WTC11 (cell line): ENCODE measurements at places on chromosomes 3 and 15.

- DNase-seq = no peak
Measured at GRCh38 chr3:77667901-77668300, 628.0 kb downstream of the ROBO2 start.

DNA sequence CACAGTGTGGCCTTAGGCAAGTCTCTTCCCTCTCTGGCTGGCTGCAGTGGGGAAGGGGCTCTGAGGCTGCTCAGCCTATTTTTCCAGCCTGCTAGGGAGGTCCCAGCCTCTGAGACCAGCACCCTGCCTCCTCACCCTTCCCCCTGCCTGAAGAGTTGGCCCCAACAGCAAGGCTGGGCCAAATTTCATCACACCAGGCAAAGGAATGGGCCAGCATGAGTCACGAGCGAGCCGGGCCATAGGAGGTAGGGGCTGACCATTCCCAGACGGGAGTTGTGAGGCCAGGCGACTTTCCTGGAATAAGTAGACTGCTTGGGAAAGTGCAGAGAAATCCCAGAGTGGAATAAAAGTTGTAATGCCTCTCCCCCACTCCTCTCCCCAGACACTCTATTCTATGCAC is 5.7 kb upstream of the FBLN2 start:
- no peak for DNase-seq

DNA sequence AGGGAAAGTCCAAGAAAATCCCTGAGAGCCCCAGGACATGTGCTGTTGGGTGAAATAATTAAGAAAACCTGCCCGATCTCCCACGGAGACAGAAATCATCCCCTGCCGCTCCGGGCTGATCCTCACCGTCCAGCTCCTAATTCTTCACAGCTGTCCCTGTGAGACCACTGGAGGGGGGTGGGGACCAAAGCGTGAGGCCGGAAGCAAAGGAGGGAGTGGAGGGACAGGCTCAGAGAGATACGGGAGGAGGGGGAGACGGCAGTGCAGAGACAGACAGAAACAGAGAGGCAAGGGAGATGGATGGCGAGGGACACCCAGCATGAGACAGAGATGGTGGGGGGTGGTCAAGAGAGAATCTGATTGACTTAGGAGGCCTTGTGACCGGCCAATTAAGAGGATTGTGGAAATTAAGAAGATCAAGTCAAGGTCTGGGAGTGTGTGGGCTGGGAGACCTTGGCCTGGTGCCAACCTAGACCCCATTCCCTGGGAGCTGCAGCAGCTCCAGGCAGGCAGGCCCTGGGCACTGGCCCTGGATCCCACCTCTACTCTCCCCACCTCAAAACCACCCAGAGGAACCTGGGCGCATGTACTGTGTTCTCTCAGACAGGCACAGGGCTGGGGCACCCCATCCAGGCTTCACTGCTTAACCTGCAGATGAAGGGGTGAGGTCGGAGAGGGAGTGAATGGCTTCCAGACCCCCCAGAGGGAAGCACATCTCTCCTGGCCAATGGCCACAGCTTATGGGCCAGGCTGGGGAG is 113.2 kb upstream of the ALDH1A3 start:
- DNase-seq = peak; percentile 8

DNA sequence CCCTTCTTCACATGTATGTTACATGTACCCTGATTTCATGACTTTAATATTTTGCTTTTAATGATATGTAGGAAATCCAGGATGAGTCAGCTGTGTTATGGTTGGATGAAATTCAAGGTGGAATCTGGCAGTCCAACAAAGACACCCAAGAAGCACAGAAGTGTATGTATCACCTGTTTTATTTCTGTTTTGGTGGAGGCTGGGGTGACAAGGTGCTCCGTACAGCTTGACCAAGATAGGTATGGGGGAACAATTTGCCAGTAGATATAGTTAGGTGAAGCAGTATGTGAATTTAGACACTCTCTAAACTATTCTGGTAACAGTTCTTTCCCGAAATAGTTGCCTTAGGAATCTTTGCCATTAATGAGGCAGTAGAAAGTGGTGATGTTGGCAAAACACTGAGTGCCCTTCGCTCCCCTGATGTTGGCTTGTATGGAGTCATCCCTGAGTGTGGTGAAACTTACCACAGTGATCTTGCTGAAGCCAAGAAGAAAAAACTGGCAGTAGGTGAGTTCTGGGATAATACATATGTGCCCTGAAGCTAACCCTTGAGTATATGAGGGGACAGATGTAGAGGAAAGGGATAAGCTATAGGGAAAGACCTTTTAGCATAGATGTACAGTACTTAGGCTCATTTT is 63.7 kb upstream of the CRTC3 start:
- no peak for DNase-seq

DNA sequence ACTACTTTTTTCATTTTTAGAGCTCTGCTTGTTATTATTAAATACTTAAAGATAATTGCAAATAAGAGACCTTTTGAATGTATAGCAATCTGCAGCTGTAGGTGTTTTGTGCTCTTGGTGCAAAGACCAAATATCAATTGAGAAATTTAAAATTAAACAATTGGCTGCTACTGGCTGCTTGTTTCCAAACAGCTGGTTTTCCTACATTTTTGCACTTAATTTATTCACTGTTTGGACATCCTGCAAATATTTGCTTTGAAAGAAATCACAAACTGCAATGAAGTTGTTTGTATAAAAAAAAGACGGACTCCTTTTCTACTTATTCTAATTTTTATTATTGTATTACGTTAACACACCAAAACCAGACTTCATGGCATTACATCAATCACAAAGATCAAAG is 35.6 kb downstream of the MED12L start:
- DNase-seq = no peak

DNA sequence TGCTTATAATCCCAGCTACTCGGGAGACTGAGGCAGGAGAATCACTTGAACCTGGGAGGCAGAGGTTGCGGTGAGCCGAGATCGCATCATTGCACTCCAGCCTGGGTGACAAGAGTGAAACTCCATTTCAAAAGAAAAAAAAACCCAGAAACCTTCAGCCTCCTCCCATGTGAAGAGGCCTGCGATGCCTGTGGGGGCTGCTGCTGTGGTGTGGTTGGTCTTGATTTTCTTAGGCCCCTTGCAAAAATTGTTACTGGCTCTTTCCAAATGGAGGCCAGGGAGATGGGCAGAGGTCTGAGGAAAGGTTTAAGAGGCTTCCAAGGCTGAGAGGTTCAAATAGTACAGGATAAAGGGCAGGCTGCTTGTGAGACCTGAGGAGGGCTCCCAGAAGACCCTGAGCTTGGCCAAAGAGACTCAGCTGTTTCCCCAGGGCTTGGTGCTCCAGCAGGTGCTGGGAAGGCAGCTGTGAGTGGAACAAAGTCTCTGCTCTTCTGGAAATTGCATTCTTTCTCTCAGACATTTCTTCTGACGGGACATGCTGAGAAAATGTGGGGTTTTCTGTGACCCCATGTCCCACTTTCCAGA is 18.4 kb downstream of the GCSAM start:
- no peak for DNase-seq

DNA sequence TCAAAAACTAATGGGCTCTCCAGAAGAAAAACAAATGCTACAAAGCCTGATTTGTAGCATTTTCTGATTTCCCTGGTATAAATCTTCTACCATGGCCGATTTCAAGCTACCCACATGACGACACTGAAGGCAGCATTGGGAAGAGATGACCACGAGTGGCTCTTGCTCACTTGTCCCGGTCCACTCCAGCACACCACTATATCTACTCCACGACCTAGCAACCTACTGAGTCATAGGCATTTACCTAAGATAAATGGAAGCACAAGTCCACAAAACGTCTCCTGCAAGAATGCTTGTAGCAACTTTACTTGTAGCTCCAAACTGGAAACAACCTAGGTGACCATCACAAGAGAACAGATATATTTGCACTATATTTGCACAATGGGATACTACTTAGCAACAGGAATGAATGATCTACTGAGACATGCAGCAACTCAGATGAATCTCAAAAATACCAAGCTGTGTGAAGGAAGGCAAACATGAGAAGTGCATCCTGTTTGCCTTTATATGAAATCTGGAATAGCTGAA is 60.8 kb upstream of the HES1 start:
- DNase-seq = no peak

DNA sequence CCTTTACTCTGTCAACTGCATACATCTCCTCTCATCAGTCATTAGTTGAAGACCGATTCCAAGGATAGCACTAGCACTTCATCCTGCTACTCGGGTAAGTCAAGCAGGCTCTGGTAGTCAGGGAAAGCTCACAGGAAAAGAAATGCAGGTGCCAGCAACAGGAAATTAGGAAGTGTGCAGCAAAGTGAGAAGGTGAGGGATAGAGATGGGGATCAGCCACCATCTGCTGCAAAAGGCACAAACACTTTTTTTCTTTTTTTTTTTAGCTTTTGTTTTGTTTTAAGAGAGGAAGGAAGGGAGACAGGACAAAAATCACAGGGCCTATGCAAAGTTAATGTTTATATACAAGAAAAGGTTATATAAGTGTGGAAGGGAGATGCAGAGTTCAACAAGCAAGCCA is 9.0 kb upstream of the BTLA start:
- DNase-seq = no peak

DNA sequence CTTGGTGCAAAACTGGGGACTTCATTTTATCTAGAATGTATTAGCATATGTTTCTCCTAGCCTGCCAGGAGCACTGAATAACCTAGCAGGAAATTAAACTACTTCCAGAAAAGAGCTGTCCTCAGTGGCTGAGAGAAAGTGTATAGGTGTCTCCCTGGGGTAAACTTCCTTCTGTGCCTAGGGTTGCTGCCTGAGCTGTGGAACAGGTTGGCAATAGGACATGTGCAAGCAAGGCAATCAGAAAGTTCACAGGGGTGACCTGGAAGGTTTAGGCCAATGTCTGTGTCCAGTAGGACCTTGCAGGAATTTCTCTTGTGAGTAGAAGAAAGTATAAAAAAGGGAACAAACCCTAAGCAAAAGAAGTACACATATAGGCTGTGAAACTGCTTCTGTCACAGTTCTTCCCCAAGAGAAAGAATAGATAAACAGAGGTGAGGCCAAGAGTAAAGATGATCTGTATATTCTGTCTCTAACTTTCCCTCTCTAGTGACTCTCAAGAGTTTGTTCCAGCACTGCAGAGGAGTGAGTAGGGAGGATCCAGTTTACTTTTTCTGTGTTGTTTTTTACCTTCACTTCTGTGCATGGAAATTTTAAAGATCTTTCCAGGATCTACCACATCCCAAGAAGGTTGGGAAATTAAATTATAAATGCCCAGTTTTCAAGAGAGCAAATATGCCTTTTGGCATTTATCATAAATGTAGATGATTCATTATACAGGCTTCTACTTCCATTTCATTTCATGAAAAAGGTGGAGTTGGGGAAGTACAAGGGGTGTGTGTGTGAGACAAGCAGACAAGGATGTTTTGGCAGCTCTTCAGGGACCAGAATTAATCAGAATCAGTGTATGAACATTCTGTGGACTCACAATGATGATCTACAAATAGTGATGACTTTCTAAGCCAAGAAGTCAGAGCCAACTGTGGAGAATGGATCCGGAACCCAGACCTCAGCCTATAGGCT is 155.2 kb downstream of the RBPMS2 start:
- DNase-seq = no peak

DNA sequence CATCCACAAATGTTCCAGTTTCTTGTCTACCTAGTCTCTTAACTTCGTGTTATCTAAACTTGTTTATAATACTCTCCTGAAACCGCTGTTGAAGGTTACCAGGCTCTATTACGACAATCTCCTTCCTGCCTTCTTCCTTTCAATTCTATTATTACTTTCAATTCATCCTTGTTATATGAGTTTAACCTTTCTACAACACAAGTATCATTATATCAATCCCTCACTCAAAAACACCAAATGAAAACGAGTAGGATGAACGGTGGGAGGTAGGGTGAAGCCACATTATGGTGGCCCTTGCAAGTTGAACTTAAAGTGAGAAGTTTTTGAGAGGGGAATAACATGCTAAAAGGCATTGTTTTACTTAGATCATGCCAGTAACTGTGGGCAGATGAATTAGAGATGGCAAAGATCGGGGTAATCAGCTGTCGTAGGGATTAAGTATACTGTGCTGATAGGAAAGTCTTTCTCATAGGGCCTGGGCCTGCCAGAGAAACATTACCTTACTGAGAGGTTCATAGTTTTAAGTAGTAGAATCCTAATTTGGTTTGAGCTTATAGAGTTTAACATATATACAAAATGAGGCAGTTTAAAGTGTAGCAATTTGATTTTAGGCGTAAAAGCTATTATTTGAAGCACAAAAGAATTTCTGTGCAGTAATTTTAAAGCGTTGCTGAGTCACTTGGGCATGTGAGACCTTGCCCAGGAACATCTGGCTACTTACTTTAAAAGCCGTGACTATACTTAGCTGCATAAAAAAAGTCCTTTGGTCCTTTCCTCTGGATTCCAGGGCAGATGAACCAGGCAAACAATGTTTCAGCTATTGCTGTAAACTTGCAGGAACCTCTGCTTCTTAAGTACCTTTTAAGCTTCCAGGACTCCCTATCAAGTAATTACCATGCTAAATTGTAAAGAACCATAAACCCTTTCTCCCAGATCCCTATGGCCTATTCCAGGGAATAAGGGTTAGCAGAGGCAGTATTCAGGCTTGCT is 3.3 kb upstream of the CEP97 start:
- DNase-seq = no peak

- no peak for DNase-seq
Measured at GRCh38 chr3:61333192-61333961, 82.1 kb upstream of the FHIT start.

DNA sequence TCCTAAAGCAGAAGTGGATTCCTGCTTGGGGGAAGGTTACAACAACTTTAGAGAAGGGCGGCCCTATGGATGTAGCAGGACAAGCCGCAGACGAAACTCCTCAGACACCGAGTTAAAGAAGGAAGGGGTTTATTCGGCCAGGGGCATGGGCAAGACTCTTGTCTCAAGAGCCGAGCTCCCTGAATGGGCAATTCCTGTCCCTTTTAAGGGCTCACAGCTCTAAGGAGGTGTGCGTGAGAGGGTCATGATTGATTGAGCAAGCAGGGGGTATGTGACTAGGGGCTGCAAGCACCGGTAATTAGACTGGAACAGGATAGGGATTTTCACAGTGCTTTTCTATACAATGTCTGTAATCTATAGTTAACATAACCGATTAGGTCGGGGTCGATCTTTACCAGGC is 879 bp upstream of the PDHB start:
- DNase-seq = peak; percentile 39

DNA sequence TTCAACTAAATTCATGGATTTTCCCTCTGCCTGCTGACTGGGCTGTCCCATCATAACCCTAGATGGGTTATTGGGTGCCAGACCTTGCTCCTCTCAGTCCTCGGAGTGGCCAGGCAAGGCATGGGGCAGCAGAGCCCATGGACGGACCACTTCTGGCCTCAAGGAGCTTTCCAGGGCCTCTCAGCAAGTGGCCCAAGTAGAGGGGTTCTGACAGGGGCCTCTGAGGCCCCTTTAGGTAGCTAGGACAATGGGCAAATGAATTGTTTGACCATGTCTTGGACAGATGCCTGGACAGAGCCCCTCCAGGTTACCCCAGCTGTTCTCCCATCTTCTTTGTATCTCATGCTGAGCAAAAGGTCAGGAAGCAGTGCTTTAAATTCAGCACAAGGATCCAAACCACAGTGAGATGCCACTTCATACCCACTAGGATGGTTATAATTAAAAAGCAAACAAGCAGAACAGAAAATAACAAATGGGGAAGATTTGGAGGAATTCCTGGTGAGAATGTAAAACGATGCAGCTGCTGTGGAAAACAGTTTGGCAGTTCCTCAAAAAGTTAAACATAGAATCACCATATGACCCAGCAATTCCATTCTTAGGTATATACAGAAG is 61.6 kb downstream of the SPSB4 start:
- no peak for DNase-seq
